ENCODE measurements at places on chromosomes 5 and 9.

GRCh38 chr9:88651682-88652633 is 117.0 kb downstream of the NXNL2 start:
- DNase-seq = peak; percentile 98

- peak; percentile 100 for DNase-seq
These were observed 65.3 kb downstream of the CSNK1A1 start for GRCh38 chr5:149485655-149486615.

DNA sequence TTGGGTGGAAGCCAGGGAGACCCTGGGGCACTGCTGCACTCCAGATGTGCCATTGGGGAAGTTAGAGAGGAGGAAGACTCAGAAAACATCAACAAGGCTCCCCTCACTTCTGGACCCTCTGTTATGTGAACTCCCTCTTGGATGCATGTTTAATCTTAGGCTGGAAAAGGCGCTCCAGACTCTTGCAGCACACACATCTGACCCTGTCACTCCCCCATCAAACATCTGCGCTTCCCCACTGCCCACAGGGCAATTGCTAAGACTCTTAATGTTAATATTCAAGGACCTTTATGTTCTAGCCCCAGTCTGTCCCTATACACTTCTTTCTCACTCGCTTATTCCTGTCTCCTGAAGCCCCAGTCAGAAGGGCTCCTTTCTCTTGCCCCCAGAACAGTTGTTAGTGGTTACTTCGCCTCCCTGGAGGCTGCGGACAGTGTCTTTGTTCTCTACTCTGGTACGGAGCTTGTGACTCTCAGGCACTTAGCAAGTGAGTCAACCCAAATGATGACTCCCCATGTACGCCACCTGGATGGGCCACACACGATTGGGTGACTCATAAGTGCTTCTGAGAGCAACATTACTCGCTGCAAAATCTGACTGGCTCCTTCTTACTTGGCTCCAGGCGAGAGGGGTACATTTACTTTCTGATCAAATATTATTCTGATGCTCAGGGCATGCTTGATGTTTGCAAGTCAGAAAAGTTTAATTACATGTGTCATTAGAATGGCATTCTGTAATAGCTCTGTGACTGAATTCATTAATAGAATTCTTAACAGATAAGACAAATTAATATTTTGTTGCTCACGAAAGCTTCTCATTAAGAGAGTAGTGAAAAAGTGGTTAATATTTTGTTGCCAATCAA is 193.6 kb downstream of the HSPA4 start:
- peak; percentile 94 for DNase-seq

DNA sequence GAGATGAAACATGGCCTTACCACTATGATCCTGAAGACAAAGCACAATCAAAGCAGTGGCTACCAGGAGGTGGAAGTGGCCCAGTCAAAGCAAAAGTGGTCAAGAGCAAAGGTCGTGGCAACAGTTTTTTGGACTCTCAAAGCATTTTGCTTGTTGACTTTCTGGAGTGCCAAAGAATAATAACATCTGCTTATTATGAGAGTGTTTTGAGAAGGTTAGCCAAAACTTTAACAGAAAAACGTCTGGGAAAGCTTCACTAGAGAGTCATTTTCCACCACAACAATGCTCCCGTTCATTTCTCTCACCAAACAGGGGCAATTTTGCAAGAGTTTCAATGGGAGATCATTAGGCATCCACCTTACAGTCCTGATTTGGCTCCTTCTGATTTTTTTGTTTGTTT is 33.6 kb upstream of the MAMDC2 start:
- no peak for DNase-seq

DNA sequence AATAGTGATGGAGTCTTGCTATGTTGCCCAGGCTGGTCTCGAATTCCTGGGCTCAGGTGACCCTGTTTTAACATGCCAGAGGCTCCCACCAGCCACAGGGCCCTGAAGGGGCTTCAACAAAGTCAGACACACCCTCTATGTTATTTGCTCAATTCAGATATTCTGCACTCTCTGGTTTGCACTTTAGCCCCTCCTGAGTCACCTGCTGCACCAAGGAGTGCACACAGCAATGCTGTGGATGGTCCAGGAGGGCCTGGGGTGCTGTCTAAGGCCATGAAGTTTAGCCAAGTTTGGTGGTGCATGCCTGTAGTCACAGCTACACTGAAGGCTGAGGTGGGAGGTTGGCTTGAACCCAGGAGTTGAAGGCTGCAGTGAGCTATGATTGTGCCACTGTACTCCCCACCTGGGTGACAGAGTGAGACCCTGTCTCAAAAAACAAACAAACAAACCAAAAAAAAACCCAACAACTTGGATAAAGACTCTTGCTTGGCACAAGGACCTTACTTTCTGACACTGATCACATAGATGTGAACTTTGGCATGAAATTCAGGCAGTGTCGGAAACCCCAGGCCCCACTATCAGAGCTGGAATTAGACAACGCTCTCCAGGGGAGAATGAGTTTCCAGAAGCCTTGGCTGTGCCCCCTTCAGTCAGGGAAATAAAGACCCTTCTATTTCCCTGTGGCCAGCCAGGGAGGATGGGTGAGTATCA is 39.7 kb upstream of the CDKN2AIPNL start:
- no peak for DNase-seq

GRCh38 chr5:149227168-149227826 is 44.4 kb upstream of the AFAP1L1 start:
- peak; percentile 58 for DNase-seq

- no peak for DNase-seq
These were observed 15.7 kb upstream of the SLC1A3 start for GRCh38 chr5:36590513-36591286.

GRCh38 chr9:121692606-121693387 is 41.4 kb downstream of the DAB2IP start:
- peak; percentile 58 for DNase-seq

DNA sequence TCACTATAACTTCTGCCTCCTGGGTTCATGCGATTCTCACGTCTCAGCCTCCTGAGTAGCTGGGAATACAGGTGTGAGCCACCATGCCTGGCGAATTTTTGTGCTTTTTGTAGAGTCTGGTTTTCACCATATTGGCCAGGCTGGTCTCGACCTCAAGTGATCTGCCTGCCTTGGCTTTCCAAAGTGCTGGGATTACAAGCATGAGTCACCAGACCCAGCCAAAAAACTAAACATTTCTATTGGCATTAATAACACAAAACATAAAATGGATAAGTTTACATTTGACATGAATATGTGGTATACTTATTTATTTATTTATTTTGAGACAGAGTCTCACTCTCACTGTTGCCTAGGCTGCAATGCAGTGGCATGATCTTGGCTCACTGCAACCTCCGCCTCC is 13.6 kb upstream of the REEP5 start:
- no peak for DNase-seq

- no peak for DNase-seq
These were observed 90.3 kb downstream of the FBXO38 start for GRCh38 chr5:148474025-148474511.

DNA sequence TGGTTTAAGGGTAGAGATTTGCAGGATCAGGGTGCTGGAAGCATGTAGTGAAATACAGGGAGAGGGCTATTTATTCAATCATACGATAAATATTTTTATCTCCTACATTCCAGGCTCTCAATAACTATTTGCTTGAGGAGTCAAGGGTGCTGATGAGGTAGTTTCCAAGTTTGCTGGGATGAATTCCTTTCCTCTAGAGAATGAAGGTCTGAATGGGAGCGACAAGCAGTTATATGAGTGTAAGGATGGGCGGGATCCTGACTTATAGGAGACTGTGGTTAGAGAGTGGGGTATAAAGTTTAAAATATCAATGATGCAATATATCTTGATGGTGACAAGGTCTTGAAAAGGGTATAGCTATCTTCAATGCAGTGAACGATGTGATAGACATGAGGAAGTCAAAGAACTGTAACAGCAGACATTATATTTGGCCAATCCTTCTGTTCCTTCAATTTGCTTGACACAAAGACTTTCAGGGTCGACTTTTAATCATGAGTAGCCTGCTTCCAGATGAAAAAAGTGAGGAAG is 201.1 kb upstream of the HAPLN1 start:
- peak; percentile 77 for DNase-seq

GRCh38 chr5:78483809-78484521 is 123.5 kb downstream of the SCAMP1 start:
- DNase-seq = peak; percentile 57

DNA sequence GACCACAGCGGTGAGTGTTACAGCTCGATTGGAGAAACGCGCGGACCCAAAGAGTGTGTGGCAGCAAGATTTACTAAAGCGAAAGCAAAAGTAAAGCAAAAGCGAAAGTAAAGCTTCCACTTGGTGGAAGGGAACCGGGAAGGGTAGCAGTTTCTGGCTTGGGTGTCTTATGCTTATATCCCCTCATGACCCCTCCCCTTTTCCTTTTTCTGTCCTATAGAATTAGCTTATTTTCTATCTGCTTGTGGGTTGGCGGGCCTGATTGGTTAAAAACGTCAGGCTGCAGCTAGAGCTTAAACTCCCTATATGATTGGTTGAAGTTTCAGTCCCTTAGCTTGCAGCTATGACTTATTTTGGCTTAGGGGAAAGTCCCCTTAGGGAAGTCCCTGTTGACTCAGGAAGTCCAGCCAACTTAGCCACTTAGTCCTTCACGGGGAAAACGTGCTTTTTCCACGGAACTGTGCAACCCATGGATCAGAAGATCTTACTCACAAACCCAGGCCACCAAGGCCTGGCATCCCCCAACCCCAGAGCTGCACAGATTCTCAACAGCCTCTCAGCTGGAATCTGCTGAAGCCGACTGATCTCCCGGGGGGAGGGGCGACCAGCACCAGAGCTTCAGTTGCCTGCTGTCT is 114.2 kb upstream of the ADAMTS16 start:
- no peak for DNase-seq

DNA sequence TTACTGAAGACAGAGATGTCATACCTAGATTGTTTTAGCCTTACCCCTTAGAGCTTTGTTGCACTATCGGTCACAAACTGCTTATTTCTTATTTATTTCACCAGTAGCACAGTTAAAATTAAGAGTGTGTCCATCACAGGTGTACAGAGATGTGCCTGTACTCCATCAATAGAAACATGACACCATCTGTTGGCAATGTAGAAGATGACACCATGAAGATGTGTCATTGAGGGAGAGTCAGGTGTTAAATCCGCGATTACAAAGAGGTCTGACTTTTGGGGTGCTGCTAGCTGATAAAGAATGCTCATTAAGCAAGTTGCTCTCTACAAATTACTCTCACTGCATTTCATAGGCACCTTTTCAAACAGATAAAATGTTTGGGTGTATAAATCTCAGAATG is 164.4 kb downstream of the SMARCA2 start:
- no peak for DNase-seq

DNA sequence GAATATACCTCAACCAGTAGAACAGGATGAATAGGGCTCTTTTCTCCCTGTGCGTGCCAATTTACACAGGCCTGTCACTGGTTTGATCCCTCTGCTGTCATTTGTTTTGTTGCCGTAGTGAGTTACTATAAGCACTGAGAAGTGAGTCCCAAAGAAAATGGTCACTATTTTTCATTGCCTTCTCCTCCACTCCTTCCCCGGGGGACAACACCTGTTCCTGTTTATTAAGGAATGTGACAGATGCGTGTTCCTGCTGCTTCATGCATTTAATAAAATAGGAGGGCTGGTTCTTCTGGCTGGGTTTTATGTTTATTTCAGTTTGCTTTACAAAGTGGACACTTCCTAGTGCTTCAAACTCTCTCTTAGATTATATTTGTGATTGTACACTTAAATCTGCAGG is 6.4 kb downstream of the THBS4 start:
- no peak for DNase-seq

GRCh38 chr5:61951295-61951694 is 354.7 kb upstream of the KIF2A start:
- no peak for DNase-seq

- no peak for DNase-seq
These were observed 3.4 kb upstream of the ABO start for GRCh38 chr9:133278161-133279114.

GRCh38 chr5:93053825-93054224 is 527.2 kb downstream of the NR2F1-AS1 start:
- DNase-seq = no peak

- peak; percentile 85 for DNase-seq
These were observed 120.5 kb downstream of the FBXL7 start for GRCh38 chr5:15620501-15620900.

GRCh38 chr5:54689411-54690251 is 172.1 kb downstream of the SNX18 start:
- peak; percentile 36 for DNase-seq

- DNase-seq = peak; percentile 5
These were observed 783.3 kb upstream of the CDH9 start for GRCh38 chr5:27821681-27822080.
